H1 (cell line): ENCODE measurements at places on chromosomes 4 and X. TPM values are rescaled to one million over a fixed set of nuclear protein-coding genes. Genes with fewer than 3 reads are reported as not detected.

DNA sequence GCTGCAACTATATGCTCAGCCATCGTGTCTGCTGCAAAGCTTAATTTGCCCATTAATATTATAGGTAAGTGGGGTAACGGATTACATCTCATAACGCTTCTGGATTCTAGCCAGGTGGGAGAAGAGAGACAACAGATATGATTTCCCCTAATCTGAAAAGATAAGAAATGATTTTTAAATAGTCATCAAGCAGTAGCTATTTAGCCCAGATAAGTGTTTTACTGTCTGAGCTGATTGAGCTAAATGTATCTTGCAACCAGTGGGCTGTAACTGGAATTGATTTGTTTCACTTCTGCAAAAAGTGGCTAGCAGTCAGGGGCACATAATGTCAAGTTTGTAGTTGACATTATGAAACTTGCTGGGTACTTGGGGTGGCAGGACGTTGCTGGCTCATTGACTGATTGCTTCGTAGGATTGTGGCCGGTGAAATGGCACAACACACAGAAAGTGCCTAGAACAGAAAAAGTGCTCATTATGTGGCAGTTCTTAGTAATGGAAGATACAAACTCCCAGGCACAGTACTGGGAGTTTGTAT, 18.5 kb downstream of the LAP3 start:
- no peak for DNase-seq

The ZNF185 gene
- polyA plus RNA-seq: 18.6 and 20.1 TPM in 2 replicates

GRCh38 chr4:83223781-83224180, 60.8 kb downstream of the COQ2 start:
- no peak for DNase-seq

The GALNTL6 gene
- polyA plus RNA-seq: 0.03 and 0.22 TPM in 2 replicates

GRCh38 chr4:115969756-115970155, 856.3 kb upstream of the NDST4 start:
- no peak for DNase-seq

- DNase-seq: no peak
Observed at GRCh38 chrX:116281106-116281505, 110.6 kb downstream of the AGTR2 start.

DNA sequence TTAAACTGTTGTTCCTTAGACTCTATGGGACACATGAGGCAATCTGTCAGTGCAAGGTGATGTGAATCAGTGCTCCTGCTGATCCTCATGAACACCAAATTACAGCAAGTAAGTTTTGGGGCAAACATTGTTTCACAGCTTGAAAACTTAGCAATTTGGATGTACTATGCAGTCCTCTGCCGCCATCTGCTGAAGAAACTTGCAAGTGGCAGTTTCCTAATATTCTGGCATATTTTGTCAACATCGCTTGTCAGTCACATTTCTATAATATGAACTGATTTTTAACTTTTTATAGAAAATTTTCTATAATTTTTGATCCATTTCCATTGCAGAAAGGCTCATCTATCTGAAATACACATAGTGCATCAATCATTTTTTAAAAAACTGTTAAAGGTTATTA, 56.3 kb downstream of the ZAR1 start:
- no peak for DNase-seq

DNA sequence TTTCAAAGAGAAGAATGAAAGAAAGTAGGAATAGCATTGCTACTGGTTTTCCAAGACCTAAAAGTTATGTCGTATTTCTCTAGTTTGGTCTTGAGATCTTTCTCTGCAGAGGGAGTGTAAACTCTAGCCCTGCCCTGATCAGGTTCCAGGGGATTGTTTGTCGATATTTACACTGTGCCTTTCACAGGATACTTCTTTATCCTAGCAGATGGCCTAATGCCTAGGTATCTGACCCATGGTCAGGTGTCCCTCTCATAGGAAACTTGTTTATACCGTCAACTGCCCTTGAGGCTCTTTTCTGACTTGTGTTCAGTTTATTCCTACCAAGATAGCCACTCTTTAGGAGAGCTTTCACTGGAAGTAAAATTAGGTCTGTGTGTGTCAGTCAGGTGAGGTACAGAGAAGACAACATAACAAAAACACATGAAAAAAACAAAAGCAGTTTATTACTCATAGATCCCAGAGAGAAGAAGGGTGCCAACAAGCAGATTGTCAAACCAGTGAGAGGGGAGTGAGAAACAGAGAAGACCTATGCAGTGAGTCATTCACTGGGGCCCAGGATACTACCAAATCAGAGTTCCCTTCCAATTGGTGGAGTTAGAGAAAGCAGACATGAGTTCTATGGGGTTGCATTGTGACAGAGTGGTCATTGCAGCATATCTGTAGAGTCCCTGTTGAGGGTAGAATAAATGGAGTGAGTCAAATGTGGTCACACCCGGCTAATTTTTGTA, 40.6 kb upstream of the THOC2 start:
- DNase-seq: no peak

- no peak for DNase-seq
Observed at GRCh38 chrX:129695535-129695934, 40.8 kb upstream of the APLN start.

The CABS1 gene
- polyA plus RNA-seq: 0.03 TPM in 1 of 2 replicates, not detected in the other

- DNase-seq: no peak
Observed at GRCh38 chr4:76194325-76194724, 19.3 kb downstream of the SCARB2 start.

- no peak for DNase-seq
Observed at GRCh38 chrX:17052793-17053192, 106.3 kb downstream of the REPS2 start.

The TMPRSS11A gene
- not detected in 2 replicates for polyA plus RNA-seq

DNA sequence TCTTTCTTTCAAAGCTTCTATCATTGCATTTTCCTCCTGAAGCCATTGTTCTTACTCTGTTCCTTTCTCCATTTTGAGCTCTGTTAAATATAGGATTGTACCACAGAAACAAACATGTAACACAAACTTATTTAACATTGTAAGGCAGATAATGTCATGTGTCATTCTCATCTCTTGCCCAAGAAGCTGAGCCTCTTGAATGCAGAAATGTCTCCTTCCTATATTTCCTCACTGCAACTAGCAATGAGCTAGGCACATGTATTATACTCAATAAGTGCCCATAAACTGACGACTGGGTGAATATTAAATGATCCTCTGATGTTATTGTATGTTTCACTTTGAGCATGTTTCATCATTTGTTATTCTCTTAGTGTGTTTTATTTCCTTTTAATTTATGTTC, 56.7 kb upstream of the SLC7A11 start:
- no peak for DNase-seq

DNA sequence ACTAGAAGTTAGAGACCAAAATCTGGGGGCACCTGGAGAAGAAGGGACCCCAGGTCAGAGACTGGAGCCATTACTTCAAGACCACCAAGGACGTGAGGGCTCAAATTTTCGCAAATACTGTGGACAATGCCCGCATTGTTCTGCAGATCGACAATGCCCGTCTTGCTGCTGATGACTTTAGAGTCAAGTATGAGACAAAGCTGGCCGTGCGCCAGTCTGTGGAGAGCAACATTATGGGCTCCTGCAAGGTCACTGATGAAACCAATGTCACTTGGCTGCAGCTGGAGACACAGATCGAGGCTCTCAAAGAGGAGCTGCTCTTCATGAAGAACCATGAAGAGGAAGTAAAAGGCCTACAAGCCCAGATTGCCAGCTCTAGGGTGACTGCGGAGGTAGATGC, 101.2 kb downstream of the NCAPG start:
- no peak for DNase-seq

- DNase-seq: no peak
Observed at GRCh38 chr4:122854447-122855352, 28.1 kb downstream of the FGF2 start.

The FAAH2 gene
- polyA plus RNA-seq: 2.0 and 3.6 TPM in 2 replicates

The TMPRSS11F gene
- not detected in 2 replicates for polyA plus RNA-seq

The NPY1R gene
- polyA plus RNA-seq: 2.7 and 5.9 TPM in 2 replicates

GRCh38 chrX:41661366-41662095, 27.2 kb upstream of the GPR34 start:
- DNase-seq: no peak

DNA sequence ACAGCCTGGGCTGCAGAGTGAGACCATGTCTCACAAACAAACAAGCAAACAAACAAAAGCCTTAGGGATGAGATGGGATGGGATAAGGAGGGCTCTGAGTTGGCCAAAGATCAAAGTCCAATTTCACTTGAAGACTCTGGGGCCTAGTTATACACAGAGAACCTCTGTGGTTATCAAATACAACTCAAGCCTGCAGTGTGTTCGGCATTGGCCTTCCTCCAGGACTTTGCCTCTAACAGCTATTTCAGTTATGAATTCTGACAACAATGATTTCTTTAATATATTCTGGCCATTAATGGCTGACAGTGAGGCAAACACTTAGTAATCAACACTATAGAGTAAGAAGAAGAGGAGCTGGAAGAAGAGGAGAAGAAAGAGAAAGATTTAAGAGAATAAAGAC, 171.1 kb downstream of the PDGFRA start:
- no peak for DNase-seq

The SPACA5 gene
- polyA plus RNA-seq: 0.26 TPM in 1 of 2 replicates, not detected in the other

DNA sequence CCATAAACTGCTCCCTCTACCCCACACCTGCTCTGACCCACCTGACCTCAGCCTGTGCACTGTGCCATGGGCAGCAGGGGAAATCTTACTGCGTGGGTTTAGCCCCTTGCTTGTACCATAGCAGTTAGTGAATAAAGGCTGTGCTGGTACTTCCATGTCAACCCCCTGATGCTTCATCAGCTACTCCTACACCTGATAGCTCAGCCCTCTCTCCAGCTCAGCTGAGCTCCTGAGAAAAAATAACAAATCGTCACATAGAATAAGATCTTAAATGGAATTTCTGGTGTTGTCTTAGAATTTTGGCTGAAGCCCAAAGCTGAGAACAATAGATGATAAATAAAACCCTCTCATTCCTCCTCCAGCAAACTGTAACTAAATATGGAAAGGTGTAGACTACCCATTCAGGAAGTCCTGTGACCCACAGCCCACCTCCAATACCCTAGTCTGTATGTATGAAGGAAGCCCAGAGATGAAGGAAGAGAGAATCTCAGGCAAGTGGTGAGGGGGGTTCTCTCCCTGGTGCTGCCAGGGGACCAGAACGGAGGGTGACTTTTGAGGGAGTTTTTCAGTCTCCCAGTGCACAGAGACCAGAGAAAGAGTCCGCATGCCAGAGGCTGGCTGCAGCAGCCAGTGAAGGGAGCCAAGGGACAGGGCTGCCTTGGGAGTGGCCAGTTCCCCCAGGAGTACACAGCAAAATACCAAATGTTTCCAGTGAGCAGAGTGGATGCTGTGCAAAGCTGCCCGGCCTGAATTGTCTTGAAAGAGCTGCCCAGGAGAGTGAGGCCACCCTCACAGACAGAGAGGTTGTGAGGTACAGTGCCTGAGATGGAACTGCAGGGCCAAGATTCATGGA, 227.3 kb downstream of the QDPR start:
- DNase-seq: no peak

DNA sequence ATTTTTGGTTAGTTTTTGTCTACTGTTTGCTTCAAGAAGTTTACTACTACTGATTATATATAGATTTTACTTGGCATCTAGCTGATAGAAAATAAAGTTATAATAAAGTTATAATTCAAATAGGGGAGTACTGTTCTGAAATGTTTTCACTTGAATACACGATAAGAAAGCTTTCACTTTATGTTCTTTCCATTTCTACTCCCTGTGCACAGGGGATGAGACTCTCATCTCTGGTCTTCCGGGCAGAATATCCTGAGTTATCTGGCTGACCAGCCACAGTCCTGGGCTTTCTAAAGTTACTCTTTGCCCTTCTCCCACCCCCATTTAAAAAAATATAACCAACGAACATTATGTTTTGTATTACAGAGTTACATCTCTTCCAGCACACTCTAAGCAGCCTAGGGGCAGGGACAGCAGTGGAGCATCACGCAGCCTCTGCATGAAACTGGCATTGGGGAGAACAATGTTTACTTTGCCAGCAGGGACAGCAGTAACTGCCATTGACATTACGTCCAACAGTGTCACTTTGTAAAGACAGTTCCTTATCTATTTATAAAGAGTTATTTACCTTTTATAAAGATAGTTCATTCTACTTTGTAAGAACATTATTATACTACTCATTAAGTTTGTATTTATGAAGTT, 64.3 kb downstream of the METTL14 start:
- DNase-seq: no peak

DNA sequence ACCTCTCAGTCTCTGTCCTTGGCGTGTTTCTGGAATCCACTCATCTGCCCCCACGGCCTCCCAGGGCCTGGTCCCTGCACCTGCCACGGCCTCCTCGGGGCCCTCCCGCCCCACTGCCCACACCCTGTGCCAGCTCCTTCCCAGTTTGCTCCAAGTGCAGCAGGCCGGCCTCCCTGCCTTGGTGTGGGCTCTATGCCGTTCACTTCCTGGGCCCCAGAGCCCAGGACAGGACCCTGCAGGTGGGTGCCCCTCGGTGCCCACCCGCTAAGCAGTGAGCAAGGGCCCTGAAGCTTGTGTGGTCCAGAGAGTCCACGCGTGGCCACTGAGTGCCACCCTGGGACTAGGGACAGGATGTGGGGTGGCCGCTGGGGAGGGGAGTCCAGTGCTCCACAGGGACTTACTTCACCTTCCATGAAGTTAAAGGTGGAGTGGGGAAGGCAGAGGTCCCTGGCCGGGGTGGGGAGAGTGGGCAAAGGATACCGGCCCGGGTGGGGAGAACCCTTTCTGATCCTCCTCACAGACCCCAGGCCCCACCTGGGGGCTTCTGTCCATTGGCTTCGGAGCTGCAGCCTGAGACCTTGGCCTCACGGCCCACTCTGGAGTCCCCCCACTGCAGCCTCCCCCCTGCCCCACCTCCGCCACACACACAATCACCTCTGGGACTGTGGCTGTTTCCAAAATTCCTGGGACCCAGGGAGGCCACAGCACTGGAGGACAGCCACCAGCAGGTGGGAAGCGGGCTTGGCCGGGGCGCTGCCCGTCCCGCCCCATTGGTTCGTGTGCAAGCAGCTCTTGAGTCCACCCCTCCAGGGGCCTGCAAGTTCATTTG, 60.0 kb upstream of the NKX1-1 start:
- DNase-seq: no peak

The NHSL2 gene
- polyA plus RNA-seq: 3.7 and 4.0 TPM in 2 replicates

The MAGED4 gene
- 19.3 and 30.9 TPM in 2 replicates for polyA plus RNA-seq
